ENCODE measurements at places on chromosomes 7 and 10.

GRCh38 chr10:23648618-23649017, 209.7 kb downstream of the OTUD1 start:
- DNase-seq, result no peak

DNA sequence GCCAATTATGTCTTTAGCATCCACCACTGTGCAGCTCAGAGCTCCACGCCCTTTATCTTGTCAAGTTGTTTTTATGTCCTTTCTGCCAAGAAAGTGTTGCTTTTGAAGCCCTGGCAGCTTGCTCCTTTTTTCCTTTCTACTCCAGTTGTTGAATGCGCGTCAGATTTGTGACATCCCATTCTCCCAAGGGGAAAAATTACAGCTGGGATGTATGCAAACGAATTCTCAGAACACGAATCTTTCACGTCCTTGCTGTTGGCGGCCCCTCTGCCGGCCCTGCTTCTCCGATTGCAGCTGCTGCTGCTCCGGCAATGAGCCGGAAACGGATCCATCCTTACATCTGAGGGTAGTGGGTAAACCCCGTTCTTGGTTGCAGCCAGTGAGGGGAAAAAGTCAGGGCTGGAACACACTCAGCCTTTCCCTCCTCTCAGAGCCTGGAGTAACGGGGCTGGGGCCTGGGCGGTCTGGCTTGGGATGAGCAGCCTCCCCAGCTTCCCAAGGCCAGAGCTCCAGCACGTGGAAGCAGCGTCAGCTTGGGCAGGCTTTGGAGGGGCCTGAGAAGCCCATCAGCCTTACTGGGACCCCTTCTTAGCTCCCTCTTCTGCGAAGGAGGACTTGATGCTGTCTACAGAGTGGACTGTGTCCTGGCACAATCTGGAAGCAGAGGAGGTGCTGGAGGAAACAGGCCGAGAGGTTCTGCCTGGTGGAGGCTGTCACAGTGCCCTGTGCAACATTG, 79.0 kb upstream of the CHST15 start:
- no peak for DNase-seq

DNA sequence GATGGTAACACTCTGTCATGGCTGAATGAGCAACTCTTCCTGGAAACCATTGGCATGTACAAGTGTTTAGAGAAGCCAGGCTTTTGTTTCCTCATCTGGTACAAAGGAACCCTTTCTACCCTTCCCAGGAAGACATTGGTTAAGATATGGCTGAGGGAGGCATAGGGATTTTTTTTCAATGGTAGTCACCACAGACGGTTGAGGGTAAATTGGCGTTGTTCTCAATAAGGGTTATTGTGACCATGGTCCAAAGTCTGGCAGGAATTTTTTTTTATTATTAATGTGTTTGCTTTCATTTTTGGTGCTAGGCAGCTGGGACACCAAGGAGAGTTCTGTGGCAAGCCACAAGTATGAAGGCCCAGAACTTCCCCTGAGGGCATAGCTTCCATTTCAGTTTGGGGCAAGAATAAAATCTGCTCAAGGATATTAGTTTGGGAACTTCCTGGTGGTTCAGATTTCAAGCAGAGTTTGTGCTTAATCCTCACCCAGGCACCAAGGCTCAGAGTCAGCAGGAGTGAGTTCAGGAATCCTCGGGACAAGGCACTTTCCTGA, at the start of gene PLEKHS1:
Gene PLEKHS1, plus strand, starts transcription at position 502 of the 552 bp plus-strand sequence. CDS start 3,596 bp downstream, outside the sequence.
- DNase-seq, result peak; percentile 52

GRCh38 chr7:123871998-123872867, 27.3 kb downstream of the HYAL4 start:
- DNase-seq, result peak; percentile 54

DNA sequence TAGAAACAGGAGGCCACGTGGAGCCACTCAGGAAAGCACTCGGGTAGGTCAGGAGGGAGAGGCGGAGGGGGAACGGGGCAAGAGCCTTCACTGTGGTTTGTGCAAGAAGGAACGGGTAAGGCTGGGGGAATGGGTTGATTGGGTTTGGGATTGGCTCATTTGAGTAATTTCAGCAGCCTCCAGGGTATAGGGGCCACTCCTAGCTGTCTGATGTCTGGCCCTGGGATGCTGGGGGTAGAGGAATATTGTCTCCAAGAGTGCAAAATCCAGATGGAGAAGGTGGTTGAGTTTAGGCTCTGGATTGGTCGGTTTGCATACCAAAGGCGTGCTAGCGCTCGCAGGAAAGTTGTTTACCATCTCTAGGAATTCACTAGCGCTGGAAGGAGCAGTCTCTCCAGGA, 47.2 kb downstream of the MYL10 start:
- DNase-seq, result peak; percentile 23

DNA sequence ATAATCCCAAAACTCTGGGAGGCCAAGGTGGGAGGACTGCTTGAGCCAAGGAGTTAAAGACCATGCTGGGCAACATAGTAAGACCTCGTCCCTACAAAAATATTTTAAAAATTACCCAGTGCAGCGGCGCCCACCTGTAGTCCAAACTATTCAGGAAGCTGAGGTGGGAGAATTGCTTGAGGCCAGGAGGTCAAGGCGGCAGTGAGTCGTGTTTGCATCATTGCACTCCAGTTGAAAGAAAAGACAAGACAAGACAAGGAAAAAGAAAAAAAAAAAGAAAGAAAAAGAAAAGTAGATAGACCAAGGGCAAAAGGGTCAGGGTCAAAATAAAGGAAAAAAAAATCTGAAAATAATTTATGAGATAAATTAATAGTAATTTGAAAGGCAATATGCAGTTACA, 5.8 kb downstream of the ANXA7 start:
- DNase-seq, result no peak

- DNase-seq, result peak; percentile 92
These were observed at the start of gene ITPRIP for GRCh38 chr10:104337985-104338735. ITPRIP (minus strand) TSS chr10:104338465; CDS start chr10:104316051, 22,414 bp downstream.

- DNase-seq, result no peak
These were observed 22.6 kb downstream of the AQP1 start for GRCh38 chr7:30934225-30934624.
